ENCODE measurements at places on chromosomes 7 and 10.
A peak's percentile ranks its signal among the peaks of the same experiment; 100 is the strongest.

DNA sequence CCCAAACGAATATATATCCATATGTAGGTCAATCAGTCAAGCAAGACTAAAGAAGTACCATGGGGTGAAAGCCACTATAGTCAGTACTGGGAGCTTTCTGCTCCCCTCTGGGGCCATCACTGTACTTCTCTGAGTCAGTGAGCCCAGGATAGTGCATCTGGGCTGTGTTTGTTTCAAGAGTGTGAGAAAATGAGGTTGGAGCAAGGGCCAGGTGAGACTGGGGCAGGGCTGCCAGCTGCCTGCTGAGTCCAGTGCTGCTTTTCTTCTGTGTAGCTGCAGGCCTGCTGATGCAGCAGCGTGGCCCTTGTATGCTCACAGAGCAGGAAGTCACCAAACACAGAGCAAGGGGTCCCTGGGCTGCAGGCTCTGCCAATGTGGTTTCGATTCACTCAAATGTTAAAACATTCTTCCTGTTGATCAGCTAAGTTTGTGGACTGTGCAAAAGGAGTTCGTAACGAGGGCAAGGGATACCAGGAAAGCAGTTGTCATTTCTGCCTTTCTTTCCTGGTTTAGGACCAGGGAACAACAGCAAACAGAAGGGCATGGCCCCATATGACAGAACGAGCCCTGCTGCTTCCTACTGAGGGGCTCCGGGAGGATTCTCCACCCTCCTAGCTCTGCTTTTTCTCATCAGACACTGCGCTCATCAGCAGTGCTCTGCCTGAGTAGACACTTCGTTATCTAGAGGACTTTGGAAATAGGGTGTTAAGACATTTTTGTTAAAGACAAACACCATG, 65.4 kb upstream of the TNS3 start:
- no peak for DNase-seq

- no peak for DNase-seq
These were observed 30.1 kb upstream of the POT1 start for GRCh38 chr7:124959676-124960075.

GRCh38 chr10:72784551-72785351, 92.8 kb downstream of the MCU start:
- DNase-seq = peak; percentile 67

DNA sequence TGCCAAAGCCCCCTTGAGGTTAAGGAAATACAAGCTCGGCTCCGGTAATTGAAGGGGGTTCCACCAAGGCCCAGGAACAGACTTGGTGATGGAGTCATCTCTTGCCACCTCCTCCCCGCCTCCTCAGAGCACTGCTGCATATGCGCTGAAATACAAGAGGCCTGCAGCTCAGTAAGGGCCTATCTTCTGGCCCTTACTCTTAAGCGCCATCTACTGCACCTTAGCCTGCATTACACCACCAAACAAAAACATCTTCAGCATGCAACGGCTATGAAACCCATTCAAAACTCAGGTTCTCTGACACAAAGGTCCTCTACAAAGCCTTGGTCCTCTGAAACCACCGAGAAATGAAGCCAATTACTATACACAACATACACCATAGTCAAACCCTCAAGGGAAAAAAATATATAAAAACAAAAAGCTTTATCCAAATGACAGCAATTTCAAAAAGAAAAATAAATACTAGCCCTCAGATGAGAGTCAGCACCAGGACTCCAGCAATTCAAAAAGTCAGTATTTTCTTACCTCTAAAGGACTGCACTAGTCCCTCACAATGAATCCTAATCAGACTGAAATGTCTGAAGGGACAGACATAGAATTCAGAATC, 176.8 kb upstream of the TBX20 start:
- peak; percentile 49 for DNase-seq

- DNase-seq = no peak
These were observed 83.5 kb downstream of the MYL10 start for GRCh38 chr7:101545441-101546190.
